H7 (cell line): ENCODE measurements at places on chromosomes 12 and 14. TPM values are rescaled to one million over a fixed set of nuclear protein-coding genes. Genes with fewer than 3 reads are reported as not detected.

The MAP1LC3B2 gene
- 2.8 TPM in 1 of 2 replicates, not detected in the other for total RNA-seq

The RPL10L gene
- not detected in 2 replicates for total RNA-seq

The APOF gene
- not detected in 2 replicates for total RNA-seq

The GON7 gene
- total RNA-seq, result 5.0 and 8.7 TPM in 2 replicates

The ACOT6 gene
- not detected in 2 replicates for total RNA-seq

The SLC5A8 gene
- total RNA-seq, result not detected in 2 replicates

The DBX2 gene
- not detected in 2 replicates for total RNA-seq

The TMEM132D gene
- 13.0 and 15.3 TPM in 2 replicates for total RNA-seq

The KLHL28 gene
- 6.2 and 7.6 TPM in 2 replicates for total RNA-seq

The RNASE3 gene
- total RNA-seq, result not detected in 2 replicates

The KRT74 gene
- not detected in 2 replicates for total RNA-seq

- DNase-seq, result no peak
Measured at GRCh38 chr14:58872061-58872460, 234.3 kb downstream of the DACT1 start.

- DNase-seq, result no peak
Measured at GRCh38 chr12:70843363-70843762, 77.2 kb downstream of the PTPRR start.

DNA sequence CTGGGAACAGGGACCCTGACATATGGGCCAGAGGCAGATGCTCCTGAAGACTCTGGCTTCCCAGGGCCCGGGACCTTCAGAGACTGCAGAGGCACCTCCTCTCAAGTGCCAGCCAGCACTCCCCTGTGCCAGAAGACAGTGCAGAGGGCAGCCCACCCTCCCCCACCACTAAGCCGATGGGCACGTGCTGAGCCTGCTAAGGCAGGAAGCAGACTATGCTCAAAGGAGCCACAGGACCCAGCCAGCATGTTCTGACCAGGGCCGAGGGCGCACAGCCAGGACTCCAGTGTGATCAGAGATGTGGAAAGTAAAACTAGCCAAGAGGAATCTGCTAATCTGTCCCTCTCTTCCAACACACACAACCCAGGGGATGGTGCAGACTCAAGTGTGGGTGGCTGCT lies 29.8 kb downstream of the DIO3 start:
- DNase-seq, result no peak

DNA sequence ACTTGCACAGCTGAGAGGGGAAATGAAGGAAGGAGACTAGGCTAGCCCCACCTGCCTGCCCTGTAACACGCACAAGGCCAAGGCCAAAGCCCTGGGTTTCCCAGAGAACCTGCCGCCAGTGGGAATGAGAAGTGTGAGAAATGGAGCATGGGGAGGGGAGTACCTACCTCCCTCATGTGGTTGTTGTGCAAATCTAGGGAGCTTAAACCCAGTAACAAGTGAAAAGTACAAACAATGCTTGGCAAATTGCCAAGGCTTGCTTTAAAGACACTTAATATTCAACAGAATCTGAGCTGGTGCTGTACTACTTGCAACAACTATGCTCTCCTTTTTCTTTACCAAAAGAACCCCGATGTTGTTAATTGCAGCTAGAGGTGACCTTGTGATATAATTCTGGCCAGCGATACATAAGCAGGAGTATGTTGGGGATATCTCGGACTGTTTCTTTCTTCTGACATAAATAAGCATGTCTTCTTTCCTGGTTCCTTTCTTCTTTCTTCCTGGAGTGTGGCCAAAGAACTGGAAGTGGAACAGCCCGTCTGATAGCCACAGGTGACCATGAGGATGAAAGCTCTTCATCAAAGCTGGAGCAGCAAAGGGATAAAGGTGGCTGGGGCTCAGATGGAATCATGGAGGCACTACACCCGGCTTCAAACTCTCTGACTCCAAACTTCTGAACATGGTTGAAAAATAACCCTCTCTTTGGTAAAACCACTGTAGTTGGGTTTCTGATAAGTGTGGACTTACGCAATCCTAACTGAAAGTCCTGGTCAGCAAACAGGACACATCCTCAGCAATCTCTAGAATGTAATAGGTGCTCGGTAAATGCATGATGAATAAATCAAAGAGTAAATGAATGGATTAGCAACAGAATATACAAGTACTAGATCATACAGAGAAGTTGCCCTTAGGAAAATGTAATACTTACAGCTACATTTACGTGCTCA lies 207.9 kb downstream of the NUAK1 start:
- DNase-seq, result peak; percentile 2

DNA sequence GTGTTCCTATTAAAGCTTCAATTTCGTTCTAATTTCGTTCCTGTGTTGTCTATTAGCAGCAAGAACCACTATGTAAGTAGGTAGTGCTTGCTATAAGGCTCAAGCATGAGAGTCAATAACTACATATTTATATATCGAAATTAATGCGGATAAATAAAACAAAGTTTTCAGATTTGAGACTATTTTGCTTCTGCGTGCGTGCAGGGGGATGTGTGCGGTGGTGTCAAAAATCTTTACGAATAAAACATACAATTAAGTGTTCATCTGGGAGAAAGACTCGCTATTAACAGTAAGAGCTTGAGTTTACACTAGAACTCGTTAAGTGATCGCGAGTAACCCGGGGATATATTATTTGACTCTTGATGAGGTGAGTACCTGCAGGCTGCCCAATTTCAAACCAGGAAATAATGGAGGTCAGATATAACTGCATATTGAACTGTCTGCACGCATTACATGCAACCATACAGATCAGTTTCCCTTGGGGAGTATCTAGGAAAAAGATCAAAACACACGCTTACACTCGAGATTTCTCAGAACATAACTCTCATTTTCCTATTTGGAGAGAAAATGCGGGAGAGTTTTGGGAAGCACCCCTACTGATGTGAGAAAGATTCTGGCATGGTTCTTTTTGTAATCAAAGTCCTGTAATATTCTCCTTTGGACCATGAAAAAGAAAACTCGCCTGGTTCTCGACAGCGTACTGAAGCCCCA lies 813 bp downstream of the TWF1 start:
- DNase-seq, result peak; percentile 16

- no peak for DNase-seq
Measured at GRCh38 chr14:89918721-89919120, 35.8 kb downstream of the EFCAB11 start.

- no peak for DNase-seq
Measured at GRCh38 chr14:64775081-64775777, 71.0 kb downstream of the PLEKHG3 start.

GRCh38 chr12:51977320-51977753 lies 25.8 kb downstream of the ACVR1B start:
- DNase-seq, result no peak

GRCh38 chr12:132948146-132949066 lies 7.7 kb downstream of the ZNF605 start:
- no peak for DNase-seq

DNA sequence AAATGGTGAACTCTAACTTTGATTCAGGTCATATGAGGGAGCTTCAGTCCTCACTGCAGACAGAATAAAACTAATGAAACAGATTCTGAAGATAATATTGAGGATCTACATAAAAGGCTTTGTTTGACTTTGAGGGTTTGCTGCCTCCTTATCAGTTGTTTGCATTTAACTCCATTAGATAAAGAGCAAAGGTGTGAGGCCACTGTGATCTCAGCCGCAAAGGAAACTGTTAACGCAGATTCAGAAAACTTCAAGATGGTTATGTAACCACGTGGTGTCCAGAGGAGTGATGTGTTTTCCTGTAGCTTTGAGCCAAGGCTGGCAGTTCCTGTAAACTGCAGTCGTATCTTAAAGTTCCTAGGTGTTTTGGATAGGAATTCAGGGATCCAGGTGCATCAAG lies 67.8 kb downstream of the METTL25 start:
- DNase-seq, result no peak

- DNase-seq, result no peak
Measured at GRCh38 chr14:22177870-22178269, 411.2 kb downstream of the DAD1 start.

- peak; percentile 63 for DNase-seq
Measured at GRCh38 chr14:94768141-94768520, 1.8 kb downstream of the GSC start.

GRCh38 chr14:73058922-73059673 lies 764 bp downstream of the RBM25 start:
- peak; percentile 74 for DNase-seq

- no peak for DNase-seq
Measured at GRCh38 chr12:105576261-105576660, 245.8 kb downstream of the C12orf75 start.

GRCh38 chr14:104873380-104874055 lies 8.4 kb downstream of the CEP170B start:
- DNase-seq, result no peak

GRCh38 chr12:88375306-88376305 lies 204.7 kb downstream of the KITLG start:
- DNase-seq, result no peak

DNA sequence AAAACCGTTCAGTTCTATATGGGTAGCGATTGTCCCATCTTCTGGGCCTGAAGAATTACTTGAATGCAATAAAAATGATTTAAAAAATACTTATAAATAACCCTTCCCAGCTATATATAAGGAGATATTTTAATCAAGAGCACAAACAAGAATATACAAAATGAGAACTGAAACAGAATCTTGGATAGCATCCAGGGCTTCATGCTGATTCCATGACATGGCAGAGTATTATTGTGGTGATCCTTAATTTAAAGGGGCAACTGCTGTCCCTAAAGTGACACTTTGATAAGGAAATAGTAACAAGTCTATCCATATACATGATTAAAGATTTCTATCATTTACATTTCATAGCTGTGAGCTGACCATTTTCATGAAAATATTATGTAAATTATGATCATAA lies 18.8 kb downstream of the WBP11 start:
- no peak for DNase-seq

DNA sequence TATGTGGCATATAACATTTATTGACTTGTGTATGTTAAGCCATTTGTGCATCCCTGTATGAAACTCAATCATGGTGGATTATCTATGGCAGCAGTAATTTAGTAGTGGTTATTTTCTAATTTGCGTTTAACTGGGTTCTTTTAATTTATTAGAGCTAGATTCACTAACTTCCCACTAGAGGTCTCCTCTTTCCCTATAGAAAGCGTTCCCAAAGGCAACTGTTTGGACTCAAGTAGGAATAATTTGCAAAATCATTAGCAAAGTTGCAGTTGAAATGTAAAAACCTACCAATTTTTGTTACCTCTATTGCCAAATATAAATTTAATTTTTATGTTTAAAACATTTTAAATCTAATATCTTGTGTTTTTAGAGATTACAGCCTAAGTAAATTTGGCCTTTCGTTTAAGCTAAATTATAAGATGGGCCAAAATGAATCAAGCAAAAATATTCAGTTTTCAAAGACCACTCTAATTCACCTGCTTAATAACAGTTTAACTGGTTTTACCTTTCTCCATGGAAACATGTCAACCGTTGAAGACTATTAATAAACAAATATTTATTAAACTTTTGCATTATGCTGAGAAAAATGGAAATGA lies 6.0 kb downstream of the DMAC2L start:
- DNase-seq, result peak; percentile 43

DNA sequence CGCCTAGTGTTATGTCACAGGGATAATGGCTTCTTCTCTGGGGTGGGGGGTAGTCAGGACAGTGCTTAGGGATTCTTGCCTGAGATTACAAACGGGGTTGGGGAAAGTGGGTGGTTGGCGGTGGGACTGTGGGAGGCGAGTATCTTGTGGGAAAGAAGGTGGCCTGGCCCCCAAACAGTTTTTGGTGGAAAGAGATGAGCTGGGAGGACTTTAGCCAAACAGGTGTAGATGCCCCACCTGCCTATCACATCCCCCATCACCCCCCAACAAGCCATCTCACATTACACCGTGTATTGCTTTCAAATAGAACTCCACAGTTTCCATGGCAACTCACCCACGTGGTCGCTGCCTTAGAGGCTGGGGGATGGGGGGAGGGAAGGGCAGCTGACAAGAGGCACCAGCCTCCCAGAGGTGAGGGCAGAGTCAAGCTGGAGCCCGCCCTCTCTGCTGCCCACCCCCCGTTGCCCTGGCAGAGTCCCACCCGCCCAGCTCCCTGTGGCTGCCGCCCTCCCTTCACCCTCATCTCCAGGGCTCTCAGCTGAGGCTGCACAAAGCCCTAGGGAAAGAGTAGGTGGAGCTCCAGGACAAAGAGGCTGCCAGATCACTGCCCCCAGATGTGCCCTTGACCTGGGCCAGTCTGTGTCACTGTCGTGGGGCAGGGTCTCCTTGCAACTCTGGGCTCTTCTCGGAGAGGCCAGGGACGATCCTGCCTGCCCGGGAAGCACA lies 98.3 kb downstream of the LRRC74A start:
- peak; percentile 97 for DNase-seq

GRCh38 chr14:24975393-24975792 lies 74.6 kb downstream of the STXBP6 start:
- no peak for DNase-seq

- no peak for DNase-seq
Measured at GRCh38 chr14:68255693-68256178, 436.2 kb downstream of the RAD51B start.

- DNase-seq, result peak; percentile 79
Measured at GRCh38 chr12:54082397-54082892, 28.8 kb downstream of the HOXC4 start.

DNA sequence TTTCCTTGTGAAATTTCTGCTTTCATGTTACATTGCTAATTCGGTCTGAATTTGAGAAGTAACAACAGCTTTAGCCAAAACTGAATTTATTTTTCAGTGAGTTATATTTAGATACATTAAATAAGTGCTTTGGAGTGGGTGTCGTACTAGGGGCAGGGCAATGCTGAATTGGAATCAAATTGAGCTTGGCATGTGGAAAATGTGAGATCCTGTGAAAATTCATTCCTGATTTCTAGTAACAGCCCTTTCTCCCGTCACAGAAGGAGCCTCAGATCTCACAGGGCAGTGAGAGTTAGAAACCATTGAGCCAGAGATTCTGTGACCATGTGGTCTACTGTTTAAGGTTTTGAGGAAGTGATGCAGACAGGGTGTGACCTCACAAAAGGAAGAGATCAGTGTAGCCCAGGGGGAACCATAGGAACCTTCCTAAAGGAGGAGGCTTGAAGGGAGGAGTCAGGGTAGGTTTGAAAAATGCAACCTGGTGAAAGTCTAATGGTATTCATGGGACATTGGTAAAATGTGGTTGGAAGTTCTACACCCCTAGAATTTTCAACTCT lies 1136.8 kb downstream of the AACS start:
- DNase-seq, result no peak
